ENCODE measurements at places on chromosomes 11 and 22.

GRCh38 chr11:44221456-44221855 is 88.5 kb downstream of the ALX4 start:
- DNase-seq, result no peak

DNA sequence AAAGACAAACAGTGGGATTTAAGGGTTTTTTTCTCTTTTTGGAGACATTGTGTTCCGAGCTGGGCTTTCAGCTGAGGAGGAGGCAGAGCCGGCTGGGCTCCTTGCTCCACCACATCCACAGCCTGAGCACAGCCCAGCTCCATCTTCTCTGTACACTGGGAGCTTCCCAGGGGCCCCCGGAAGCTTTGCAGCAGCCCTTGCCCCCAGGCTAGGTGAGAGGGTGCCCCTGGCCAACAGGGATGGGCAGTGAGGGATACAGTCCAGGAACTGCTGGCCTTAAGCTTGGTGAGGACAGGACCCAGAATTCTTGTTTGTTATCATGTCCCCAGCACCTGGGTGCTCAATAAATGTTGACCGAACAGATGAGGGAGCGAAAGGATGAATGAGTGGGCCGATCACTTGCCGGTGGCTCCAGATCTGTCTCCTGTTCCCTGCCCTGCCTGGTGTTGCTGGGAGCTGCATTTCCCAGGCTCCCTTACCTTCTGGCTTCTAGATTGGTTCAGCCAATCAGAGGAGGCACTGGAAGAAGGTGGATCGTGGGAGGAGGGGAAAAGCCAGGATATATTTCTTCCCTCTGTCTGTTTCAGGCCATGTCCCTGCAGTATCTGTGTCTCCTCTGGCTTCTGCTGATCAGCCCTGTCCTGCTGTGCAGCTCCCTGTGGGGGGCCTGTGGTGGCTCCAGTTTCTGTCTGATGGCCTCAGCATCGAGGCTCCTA is 26.5 kb upstream of the NECTIN1 start:
- DNase-seq, result no peak

DNA sequence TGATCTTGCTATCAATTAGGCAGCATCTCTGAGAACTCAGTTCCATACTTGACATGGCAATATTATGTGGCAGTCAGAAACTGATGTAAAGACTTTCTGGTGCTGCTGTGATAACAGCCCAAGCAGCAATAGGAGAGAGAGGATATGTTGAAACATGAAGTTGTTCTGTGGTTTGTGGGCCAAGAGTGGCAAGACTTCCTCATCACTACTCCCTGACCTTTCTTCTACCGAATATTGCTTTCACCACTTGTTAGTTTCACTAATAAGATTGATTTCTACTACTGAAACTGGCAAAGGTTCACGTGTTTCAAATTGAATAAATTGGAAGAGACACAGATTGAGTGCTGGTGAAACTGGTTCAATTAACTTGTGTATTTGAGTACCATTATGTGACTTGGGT is 852.6 kb upstream of the RAG2 start:
- no peak for DNase-seq

DNA sequence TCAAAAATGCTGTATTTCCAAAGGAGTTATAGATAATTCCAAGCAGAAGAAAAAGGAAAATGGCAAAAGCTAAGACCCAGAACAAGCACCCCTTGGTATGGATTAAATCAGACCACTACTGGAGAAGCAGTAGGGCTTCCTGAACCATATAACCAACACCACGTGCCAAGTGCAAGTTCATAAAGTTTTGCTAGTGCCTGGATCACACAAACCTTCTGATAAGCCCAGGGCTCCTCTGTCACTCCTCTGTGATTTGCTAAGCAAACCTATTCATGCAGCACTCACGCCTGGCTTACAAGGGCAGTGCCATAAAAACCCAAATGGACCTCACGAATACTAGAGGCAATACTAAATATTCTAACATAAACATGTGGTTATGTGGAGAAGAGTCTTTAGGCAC is 13.3 kb downstream of the LARGE1 start:
- no peak for DNase-seq

- no peak for DNase-seq
These were observed 223.9 kb downstream of the CNTN5 start for GRCh38 chr11:99244613-99245012.

DNA sequence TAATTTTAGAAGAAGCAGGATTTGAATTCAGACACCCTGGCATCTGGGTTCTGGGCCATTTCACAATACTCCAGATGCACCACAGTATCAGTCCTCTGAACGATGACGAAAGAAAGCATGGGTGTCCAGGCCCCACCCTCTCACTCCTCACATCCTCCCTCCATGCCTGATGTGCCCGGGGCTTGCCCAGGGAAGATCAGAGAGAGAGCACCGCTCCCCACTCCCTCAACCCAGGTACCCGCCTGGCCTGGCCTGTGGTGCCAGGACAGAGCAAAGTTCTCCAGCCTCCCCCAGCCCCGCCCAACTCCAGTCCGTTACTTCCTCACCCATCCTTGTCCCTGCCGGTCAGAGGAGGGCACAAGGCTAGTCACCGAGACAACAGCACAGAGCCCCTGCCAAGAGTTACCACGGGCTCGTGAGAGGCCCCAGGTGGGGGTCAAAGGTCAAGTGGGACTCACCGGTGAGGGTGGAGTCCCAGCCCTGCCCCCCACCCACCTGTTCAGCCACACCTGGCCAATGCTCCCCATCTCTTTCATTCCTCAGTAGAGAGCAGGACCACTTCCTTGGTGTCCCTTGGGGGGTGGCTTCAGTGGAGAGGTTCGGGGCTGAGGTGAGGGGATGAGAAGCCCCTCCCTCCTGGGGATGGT is 8.1 kb downstream of the BCL9L start:
- no peak for DNase-seq

DNA sequence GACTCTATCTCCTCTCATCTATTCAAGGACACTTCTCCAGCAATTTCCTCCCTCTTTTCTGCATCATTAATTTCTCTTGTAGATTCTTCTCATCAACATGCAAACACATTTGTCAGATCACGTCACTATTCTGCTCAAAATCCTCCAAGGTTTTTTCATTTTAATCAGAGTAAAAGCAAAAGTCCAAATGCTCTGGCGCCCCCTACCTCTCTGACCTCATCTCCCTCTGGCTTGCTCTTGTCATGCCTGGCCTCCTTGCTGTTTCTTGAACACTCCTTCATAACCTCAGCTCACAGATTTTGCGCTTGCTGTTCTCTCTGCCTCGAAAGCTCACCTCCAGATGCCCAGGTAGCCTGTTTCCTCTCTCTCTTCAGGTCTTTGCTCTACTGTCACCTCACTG is 22.4 kb downstream of the RTCB start:
- DNase-seq, result peak; percentile 30

DNA sequence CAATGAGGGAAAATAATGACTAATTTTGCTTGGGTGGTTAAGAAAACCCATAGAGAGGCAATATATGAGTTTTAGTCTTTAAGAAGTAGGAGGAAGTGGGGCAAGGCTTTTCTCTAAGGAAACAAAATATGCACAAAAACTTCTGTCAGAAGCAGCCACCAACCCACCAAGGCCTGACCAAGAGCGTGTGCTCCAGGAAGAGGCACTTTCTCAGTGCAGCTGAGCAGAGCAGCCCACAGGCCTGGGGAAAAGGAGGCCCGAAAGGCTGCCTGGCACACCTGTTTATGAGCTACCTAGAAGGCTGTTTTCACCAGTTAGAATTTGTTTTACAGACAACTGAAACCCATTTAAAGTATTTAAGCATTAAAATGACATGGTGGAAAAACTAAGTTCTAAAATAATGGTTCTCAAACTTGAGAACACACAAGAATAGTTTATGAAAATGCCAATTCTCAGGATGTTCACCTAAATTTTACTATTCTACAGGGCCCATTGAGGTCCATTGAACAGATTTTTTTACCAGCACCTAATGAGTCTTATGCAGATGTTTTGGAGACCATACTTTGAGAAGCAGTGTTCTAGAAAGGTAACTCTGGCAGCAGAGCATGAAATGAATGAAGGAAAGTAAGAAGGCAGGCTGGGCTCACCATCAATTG is 160.5 kb upstream of the DDI1 start:
- DNase-seq, result no peak

Measured in NCI-H82 (cell line).